ENCODE measurements at places on chromosomes 1 and 21.

GRCh38 chr1:221227872-221228337, 348.7 kb downstream of the HLX start:
- DNase-seq: no peak

DNA sequence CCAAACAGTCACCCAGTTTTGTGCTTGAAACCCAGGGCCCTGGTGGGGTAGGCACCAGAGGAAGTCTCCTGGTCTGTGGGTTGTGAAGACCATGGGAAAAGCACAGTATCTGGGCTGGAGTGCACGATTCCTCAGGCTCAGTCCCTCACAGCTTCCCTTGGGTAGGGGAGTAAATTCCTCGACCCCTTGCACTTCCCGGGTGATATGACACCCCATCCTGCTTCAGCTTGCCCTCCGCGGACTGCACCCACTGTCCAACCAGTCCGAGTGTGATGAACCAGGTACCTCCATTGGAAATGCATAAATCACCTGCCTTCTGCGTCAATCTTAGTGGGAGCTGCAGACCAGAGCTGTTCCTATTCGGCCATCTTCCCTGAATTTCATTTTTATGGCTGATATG, 133.9 kb upstream of the KCTD3 start:
- DNase-seq: no peak

GRCh38 chr1:205243350-205244191, 15.8 kb downstream of the TMCC2 start:
- no peak for DNase-seq

DNA sequence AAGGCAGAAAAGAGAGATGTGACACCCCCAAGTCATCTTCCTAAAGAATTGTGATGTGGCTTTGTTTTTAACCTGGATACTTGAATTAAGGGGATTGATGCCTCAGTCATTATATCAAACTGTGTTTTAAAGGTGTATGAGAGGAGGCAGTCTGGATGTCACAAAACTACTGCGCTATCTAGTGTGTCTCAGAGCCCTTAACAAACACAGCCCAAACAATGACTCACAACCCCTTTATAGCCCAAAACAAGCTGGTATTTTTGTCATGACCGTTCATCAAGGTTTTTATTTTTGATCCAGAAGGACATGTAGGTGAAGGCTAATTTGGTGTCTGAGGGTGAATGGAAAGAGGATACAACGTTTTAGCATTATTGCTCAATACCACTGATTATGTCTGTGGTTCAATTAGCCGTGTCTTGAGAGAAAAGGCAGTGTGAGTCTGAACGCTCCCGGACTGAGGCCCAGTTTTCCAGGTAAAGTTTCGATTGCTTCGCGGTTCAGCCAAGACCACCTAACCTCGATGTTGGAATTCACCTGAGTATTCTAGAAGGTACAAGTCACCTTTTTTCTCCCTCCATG, 71.6 kb downstream of the SGIP1 start:
- no peak for DNase-seq

DNA sequence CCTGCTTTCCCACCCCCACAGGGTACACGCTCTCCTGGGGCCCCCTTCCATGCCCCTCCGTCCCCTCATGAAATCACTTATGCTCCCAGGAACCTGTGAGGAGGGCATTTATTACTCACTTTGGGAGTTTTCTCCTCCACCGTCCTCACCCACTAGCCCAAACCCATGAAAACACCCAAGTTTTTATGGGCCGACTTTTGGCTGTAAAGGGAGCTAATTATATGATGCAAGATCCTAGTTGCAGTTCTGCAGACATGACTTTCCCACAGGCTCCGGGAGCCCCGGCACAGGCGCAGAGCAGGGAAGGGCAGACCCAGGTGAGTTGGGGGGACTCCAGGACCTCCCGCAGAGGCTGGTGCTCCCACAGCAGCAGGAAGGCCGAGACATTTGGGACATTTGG, 29.7 kb downstream of the EPHA2 start:
- DNase-seq: no peak

DNA sequence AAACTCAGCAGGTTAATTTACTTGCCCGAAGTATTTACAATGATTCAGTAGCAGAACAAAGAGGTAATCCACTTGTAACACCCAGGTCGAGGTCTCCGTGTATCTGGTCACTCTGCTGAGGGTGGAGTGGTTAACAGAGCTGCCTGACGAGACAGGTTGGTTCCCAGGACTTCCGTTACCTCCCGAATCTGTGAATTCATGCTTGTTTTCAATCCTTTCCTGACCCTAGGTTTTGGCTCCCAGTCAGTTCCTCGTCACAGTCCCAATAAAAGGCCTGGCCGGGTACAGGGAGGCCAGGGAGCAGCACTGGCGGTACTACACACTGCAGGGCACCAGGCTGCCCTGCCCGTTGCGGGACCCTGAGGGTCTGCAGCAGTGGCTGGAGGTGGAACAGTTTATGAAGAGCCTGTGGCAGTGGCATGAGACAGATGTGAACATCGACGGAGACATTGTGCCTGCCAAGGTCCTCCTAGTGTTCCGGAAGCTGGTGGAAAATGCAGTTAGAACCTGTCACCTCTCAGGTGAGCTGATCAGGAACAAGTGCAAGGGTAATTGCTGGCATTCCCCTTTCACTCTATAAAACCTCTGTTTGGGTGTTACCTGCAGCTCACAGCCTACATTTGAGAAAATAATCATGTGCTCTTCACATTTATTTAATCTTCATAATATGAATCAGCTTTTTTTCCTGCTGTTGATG, 12.8 kb downstream of the MAB21L3 start:
- DNase-seq: no peak

DNA sequence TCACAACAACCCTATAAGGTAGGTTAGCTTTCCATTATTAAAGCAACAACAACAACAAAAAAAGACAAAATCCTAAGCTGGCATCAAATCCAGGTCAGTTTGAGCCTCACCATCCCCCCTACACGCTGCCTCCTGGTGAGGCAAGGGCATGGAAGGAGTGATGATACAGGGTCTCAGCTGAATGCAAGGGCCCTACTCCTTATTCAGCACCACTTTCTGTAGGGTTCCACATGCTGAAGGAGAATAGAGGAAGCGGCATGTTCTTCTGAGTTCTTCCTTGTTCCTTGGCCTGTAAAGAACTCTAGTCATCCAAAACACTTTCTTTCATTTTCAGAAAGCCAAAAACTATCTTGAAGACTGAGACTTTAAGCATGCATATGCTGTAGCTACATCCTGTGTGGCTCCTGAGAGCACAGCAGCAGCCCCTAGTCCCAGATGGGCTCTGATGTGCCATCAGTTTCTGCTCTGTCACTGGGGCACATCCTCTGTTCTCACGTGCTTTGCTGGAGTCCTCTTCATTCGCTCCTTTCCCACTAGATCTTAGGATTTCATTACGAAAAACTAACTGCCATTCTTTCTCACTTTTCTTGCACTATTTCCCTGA, 6.2 kb downstream of the ILDR2 start:
- no peak for DNase-seq

- DNase-seq: no peak
Measured at GRCh38 chr1:58879464-58879863, 95.6 kb upstream of the JUN start.

DNA sequence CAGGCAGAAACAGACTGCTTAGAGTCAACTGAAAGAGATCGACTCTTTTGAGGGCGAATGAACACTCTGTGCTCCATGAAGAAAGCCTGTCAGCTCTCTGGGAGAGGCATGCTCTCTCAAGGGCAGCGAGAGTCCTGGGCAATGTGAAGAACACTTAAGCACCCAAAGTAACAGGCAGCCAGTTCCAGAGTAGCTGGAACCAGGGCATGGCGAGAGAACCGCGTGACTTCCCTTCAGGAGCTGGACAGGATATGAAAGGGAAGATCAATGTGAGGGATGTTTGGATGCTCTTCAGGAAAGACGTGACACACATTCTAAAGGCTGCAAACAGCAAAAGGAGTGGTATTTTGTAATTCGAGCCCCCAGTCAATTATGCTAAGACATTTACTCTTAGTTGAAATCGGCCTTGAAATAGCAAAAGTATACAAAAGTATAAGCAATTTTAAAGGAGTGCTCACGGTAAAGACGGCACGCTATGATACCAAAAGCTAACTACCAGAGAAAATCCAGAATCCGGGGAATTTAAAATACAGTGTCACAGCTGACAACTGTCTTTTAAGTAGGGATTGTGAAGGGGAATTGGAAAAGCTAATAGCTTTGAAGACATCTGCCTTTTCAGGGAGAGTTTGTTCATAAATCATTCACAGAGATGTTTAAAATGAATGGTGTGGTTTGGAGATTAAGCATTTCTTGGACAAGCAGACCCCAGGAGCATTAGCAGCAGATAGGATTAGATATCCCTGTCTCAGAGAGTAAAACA, 20.8 kb downstream of the ADAMTS5 start:
- no peak for DNase-seq

DNA sequence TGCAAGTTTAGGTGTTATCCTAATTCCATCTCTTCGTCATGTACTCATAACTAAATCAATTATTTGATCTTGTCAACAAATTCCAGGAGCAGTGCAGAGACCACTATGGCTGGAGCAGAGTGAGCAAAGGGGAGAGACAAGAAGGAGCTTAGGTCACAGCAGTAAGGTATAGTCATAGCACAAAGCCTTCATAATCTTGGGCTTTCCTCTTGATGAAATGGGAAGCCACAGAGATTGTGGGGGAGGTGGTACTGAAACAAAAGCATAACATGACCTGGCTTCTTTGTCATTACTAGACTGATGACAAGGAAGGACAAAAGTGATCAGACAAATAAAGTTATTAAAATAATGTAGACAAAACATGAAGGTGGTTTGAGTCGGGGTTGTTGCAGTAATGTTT, 60.1 kb upstream of the PTGS2 start:
- no peak for DNase-seq

DNA sequence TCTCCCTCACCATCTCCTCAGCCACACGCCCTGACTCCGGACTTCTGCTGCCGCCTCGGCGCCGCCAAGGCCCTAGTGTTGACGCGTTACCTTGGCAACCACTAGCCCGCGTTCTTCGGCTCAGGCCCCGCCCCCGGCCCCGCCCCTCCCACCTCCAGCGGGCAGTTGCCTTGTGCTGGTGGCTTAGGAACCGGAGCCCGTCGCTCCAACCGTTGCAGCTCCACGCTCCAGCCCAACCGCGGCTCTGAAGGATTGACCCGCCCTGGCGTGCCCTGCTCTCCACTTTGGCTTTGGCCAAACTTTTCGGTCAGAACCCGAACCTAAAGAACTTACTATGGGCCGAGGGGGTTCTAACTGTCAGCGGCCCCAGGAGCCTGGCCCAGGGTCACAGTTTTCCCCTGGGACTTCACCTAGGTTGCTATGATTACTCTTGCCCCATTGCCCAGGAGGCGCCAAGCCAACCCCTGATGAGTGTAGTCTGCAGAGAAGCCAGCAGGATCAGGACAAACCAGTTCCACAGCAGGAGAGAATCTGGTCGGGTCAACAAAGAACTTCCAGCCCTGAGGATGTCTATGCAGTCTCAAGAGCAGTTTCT, at the start of gene CFAP45:
Gene CFAP45 (minus strand): TSS at position 80 of the 595 bp plus-strand sequence. CDS start 67 bp downstream, at position 13.
- DNase-seq: peak; percentile 69

DNA sequence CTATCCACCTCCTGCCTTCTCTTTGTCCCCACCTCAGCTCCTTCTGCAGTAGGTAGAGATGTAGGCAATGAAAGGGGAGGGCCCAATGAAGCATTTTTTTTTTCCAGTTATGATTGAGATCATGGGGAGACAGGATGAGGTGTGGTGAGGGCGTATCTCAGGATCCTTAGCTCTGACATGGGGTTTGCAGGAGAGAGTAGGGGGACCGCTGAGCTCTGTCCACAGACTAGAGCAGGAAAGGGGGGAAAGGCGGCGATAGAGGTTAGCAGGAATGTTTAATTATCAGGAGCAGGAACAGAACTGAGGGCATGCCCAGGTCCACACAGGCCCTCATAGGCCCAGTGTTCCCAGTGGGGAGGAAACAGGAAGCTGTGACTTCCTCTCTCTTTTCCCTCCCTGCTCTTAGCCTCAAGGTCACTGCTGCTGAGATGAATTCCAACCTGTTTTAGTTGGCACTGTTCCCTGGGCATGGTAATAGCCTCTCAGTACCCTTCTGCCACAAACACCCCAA, 901 bp upstream of the RXFP4 start:
- DNase-seq: no peak

DNA sequence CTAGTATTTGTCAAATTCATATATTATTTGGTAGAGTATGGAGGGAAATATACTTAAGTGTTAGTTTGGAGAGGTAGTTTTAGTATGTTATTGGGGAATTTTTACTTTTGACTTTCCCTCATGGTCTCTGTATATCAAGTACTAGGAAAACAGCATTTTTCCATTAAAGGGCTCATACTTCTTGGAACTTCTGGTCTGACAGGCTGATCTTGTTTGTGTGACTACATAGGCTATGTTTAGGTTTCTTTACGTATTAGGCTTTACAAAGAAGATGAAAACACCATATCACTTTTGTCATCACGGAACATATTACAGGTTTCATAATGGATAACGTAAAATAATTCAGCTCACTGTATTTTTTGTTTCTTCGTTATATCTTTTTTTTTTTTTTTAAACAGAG, 30.8 kb downstream of the POU2F1 start:
- DNase-seq: no peak

GRCh38 chr1:45001011-45001481, 10.1 kb downstream of the HECTD3 start:
- no peak for DNase-seq

GRCh38 chr1:226653311-226653921, 85.7 kb downstream of the ITPKB start:
- no peak for DNase-seq

DNA sequence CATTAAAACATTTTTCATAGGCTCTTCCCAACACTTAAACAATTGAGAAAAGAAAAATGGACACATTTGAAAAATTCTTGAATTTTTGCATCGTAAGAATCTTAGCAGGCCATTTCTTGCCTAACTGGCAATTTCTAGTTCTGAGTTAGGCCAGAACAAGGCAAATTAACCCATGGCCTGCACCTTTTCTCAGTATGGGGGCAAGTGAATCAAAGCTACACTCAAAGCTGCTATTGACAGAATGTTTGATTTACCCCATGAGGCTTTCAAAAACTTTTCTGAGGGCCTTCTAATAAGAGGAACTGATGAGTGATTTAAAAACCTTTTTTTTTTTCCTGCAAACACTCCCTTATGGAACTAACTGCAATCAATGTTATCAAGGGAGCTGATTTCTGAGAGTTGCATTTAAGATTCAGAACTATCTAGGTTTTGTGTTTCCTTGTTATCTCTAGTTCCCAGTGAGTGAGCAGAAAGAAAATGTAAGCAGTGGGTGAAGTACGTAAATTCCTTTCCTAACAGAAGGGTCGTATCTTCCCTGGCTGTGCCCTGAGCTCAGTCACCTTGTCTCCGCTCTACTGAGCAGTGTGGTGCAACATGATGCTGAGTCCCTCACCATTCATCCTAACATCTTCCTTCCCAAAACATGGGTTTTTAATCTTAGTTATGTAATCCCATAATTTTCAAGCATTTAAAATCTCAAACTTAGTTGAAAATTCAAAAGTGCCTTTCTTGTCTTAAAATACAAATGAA, 353.7 kb downstream of the DPYD start:
- no peak for DNase-seq
